ENCODE measurements at places on chromosomes 13 and 19.
A peak's percentile ranks its signal among the peaks of the same experiment; 100 is the strongest.

GRCh38 chr13:43008596-43008995 lies 14.8 kb upstream of the DNAJC15 start:
- no peak for DNase-seq

DNA sequence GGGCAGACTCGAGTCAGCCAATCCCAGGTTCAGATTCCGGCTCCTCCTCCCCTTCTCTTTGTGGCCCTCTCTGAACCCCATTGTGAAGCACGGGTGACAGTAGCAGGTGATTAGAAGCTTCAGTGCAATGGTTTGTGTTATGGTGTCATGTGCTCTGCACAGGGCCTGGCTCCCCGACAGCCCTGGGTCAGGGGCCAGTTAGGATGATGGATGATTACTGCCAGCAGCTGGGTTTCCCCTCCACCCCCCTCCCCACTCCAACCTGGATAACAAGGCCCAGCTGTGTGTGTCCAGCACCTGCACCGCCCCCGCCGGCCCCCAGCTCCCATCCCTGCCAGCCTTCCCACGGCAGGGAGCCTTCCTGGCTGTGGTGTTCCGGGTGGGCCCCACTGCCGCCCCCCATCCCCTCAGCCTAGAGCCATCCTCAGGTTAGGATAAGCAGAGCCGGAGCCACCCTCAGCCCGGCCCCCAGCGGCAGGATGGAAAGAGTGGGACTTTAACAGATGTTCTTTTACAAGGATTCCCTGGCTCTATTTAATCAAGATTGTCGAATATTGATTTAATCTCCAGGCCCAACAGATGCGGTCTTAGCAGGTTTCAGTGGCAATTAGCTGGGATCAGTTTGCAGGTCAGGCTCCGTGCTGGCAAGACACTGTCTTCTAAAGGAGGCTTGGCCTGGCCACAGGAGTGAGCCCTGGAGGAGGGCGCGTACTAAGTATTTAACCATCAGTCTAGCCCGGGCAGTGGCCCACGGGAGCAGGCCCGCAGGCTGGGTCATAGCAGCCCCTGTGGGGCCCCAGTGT lies 156.2 kb downstream of the SIPA1L3 start:
- DNase-seq: peak; percentile 97

DNA sequence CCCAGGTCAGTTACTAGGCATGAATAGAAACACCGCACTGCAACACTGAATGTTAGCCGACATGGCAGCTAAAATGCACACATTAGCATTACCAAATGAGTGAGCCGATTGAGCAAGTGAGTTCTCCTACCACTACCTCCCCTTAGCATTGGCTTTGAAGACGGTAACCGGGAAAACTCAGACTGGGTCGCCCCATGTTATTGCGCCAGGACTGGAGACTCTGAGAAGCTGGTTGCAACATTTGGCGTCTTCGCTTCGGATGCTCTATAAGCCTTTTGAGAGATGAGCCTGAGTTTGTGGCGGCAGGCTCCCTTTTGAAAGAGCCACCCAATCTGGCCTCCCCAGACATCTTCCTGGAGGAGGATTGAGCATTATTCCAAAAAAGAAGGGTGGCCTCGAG lies 68.5 kb upstream of the POMP start:
- DNase-seq: no peak

- DNase-seq: no peak
Observed at GRCh38 chr19:5150902-5151741, 182.2 kb downstream of the KDM4B start.

- no peak for DNase-seq
Observed at GRCh38 chr13:109870274-109870673, 83.9 kb upstream of the IRS2 start.

DNA sequence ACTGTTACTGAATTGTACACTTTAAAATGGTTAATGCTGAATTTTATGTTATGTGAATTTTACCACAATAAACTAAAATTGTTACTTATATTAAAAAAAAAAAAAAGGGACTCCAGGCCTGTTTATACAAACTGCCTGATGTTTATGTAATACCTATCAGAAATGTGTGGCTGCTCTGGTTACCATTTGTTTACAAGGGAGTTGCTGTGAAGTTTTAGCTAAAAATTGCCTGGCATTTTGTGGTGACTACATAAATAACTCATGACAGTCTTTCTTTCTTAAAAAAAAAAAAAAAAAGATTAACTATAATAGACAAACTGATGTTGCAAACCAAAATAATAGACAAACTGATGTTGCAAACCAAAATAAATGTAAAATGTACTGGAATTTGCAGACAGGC lies 71.8 kb downstream of the CDADC1 start:
- no peak for DNase-seq

GRCh38 chr19:47309038-47309437 lies 623 bp upstream of the C5AR1 start:
- no peak for DNase-seq

DNA sequence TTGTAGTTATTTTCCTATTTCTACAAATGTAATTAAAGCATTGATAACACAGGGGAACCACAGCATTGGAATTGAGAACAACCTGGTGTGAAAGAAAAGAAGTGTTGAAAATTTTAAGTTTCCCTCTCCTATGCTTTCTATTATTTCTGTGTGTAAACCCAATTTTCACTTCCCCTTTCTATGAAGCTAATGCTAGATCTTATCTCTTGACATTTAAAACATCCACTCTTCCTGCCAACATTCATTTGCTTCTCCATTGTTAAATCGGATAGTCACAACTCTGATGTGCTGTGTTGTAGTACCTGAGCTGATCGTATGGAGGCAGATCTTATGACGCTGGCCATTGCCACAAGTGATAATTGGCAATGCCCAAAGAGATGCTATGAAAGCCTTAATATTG lies 203.0 kb downstream of the ITGBL1 start:
- peak; percentile 8 for DNase-seq

DNA sequence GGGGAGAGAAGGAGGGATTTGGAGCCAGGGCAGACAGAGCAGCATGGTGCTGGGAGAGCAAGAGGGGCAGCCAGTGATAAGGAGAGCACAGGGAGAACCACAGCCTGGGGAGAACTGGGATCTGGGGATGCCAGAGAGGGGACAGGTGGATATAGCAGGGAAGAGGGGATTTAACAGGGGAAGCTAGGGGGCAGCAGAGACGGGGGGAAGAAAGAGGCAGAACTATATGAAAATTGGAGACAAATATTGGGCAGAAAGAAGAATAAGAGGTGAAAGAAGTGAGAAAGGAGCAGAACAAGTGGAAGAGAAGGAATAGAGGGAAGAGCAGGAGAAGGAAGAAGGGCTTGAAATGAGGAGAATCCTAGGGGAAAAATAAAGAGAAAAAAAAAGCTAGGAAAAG lies 6.5 kb upstream of the ZNF528 start:
- DNase-seq: no peak

DNA sequence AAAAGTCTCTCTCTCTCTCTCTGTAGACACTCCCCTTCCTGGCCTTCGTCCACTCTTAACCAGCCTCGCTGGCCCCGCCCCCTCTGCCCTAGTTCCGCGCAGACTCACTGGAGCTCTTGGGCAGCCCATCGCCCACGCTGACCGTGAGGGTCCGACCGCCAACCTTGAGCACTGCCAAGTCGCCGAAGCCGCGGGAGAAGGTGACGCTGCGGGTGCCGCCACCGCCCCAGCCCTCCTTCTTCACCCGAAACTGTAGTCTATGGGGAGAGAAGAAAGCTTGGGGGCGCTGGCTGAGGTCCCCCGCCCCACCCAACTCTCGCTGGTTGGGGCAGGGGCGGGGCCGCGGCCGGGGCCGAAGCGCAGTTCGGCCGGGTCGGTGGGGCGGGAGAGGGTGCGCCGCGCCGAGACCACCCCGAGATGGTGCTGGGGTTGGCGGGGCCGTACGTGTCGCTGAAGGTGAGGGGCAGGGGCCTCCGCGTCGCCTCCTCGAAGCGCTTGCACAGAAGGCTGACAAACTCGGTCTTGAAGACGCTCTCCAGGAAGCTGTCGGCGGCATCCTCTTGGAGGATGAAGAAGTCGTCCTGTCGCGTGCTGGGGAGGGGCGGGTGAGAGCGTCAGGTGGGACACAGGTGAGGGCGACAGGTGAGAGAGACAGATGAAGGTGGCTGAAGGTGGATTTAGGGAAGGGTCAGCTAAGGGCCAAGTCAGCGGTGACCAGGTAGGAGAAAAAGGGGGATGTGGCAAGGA lies 12.6 kb upstream of the ZNF414 start:
- DNase-seq: peak; percentile 89

- DNase-seq: peak; percentile 29
Observed at GRCh38 chr19:31448221-31448657, 99.0 kb upstream of the TSHZ3 start.

GRCh38 chr19:5587661-5588060 lies 19.9 kb upstream of the TINCR start:
- no peak for DNase-seq

- DNase-seq: no peak
Observed at GRCh38 chr19:3145909-3146676, 10.3 kb downstream of the GNA15 start.

DNA sequence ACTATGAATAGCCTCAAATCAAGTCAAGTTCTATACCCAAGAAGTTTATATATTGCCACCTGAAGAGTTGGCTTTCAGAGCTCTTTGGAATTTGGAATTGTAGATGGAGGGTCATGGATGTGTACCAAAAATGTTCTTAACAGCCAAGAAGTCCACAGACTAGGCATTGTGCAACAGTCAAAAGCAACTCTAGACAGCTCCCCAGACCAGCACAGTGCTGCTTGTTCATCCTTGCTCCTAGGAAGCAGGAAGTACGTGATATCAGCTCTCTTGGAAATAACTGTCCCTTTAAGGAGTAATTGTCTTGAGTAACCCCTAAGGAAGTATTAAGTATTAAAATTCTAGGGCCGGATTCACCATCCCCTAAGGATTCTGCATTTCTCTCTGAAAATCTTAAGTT lies 30.7 kb upstream of the IL17D start:
- no peak for DNase-seq

GRCh38 chr13:63044589-63045313 lies 1629.1 kb upstream of the PCDH20 start:
- DNase-seq: no peak

DNA sequence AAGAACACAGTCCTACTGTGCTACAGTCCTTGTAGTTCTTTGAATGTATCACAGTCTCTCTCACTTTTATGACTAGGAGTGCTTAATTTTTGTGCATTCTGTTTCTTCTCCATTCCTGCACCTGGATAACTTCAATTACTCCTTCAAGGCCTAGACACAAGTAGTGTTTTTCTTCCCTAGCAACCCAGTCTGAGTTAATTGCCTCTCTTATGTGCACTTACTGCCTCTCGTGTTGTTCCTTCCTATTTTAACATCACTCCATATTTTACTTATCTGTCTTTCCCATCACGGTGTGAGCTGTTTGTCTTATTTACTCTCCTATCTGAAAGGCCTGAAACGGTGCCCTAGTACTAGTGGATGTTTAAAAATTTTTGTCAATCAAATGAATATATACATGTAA lies 101.5 kb downstream of the HS6ST3 start:
- DNase-seq: peak; percentile 75

- DNase-seq: peak; percentile 65
Observed at GRCh38 chr13:76641056-76641455, 245.1 kb downstream of the KCTD12 start.

DNA sequence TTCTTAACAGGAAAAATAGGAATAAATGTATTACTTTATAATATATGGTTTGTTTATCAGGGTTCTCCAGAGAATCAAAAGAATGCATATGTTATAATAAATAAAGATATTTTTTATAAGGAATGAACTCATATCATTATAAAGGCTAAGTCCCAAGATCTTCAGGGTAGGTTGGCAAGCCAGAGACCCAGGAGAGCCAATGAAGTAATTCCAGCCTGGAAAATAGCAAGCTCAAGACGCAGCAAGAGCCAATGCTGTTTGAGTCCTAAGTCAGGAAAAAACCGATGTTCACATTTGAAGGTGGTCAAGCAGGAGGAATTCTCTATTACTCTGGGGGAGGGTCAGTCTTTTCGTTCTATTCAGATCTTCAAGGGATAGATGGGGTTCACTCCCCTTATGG lies 490.0 kb downstream of the PCDH20 start:
- no peak for DNase-seq

DNA sequence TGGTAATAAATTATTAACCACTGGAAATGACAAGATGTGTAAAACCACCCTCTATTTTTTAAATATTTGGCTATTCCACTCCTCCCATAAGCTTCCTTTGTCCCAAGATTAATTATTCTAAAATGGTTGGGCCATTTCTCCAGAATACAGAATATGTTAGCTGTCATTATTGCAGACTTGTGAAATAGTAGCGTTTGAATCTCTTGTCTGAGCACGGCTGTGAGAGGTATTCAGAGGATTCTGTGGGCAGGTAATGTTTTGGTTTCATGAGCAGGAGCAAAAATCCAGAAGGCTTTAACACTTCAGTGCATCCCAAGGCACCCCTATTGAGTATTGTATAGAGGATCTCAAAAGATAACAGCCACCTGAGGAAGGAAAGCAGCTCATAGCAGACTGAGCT lies 256.0 kb downstream of the UQCRFS1 start:
- DNase-seq: no peak

- DNase-seq: no peak
Observed at GRCh38 chr19:4969772-4970531, 1.0 kb downstream of the KDM4B start.

- no peak for DNase-seq
Observed at GRCh38 chr19:18736415-18737336, 53.2 kb downstream of the CRTC1 start.

GRCh38 chr13:20099319-20099718 lies 61.5 kb downstream of the GJA3 start:
- no peak for DNase-seq

DNA sequence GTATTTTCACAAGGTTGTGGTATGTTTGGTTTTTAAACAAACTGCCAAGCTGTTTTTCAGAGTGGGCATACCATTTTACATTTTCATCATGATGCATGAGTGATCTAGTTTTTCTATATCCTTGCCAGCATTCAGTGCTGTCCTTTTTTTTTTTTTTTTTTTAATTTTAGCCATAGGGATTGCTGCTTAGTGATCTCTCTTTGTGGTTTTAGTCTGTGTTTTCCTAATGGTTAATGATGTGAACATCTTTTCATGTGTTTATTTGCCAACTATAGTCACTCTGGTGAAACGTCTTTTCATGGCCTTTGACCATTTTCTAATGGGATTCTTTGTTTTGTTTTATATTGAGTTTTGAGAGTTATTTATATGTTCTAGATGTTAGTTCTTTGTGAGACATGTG lies 59.7 kb downstream of the SHISA2 start:
- no peak for DNase-seq

- no peak for DNase-seq
Observed at GRCh38 chr19:7145494-7145893, 76.0 kb downstream of the ZNF557 start.

GRCh38 chr13:112128331-112128610 lies 61.3 kb downstream of the SOX1 start:
- DNase-seq: no peak

GRCh38 chr13:100881291-100881864 lies 206.8 kb upstream of the TMTC4 start:
- no peak for DNase-seq

DNA sequence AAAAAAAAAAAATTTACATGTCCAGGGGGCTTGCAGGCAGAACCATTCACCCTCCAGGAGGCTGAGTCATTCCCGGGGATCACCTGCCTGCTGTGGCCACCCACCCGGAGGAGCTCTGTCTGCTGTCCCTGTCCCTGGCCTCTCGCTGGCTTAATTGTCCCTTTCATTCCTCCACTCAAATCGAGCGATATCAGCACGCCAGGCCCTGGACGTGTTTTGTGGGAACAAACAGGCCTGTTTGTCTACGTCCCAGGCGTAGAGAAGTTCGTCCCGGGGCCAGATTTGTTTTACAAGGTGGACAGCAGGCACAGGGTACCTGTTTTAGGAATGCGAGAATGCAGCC lies 21.2 kb downstream of the SULT2B1 start:
- no peak for DNase-seq

Data from SK-N-DZ (cell line).